ENCODE measurements at places on chromosomes 13 and 19.

DNA sequence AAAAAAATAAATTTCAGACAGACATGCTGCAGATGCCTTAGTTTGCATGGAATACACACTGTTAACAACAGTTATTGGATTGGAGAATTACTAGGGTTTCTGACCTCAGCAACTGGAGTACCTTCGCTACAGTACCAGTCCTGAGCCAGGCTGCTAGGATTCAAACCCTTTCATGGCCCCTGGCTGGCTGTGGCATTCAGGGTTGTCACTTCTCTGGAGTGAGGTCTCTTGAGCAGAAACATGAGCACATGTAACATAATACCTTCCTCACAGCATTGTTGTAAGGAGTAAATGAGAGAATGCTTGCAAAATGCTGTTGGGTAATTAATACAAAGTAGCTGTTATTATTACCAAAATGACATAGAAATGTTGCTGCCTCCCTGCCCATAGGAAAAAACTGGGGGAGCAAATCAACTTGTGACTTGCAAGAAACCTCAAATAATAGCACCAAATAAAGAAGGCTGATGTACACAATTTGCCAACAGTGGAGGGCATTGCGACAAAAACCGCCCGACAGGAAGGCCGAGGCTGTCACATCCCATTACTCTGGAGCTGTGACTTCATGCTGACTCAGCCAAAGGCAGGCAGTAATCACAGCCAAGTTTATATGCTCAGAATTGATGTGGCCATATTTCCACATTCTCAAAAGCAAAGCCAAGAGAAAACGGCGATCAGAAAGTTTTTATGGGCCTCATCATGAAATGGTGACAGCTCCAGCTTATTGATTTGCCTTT, 100.4 kb downstream of the RFC3 start:
- DNase-seq = no peak

DNA sequence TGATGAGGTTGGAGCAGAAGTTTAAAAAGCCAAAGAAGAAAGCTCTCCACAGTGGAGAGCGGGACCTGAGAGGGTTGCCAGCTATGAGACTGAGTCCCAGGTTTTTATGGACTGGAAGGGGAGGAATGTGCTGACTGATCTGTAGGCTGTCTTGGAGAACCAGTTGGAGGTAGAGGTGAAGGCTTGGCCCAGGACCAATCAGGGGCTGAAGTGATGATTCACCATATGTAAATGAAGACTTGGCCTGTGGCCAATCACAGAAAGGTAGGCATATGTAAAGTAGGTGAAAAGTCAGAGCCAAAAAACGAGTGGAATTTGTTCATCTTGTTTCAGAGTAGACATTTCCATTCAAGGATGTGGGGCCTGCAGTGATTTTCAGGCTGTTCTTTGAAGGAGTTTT, 17.5 kb upstream of the KBTBD6 start:
- no peak for DNase-seq

DNA sequence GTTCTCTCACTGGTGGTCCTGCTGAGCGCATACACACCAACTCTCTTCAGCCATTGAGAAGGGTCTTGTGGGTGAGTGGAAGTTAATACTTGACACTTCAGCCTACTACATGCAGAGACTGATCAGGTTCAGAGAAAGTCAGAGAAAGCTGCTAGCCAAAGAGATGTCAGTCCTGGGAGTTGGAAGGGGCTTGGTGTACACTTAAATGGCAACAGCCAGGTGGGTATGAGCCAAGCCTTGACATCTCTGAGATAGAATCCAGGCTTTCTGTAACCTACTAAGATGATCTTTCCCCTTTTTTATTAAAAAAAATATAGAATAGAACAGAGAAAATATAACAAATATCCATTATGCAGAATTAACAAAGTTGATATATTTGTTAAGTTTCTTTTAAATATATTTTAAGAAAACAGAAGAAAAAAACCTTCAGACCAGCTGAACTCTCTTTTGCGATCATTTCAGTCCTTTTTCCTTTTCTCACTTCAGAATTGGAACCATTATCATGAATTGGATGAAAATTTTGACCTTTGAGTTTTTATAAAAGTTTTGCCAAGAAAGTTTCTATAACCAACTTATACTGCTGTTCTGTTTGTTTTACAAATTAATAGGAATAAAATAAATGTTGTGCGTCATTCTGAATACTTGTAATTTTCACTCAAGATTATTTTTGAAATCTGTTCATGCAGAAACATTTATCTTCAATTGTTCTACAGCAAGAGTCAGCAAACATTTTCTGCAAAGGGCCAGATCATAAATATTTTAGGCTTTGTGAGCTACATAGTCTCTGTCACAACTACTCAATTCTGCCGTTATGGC, 153.0 kb downstream of the RFC3 start:
- DNase-seq = no peak

DNA sequence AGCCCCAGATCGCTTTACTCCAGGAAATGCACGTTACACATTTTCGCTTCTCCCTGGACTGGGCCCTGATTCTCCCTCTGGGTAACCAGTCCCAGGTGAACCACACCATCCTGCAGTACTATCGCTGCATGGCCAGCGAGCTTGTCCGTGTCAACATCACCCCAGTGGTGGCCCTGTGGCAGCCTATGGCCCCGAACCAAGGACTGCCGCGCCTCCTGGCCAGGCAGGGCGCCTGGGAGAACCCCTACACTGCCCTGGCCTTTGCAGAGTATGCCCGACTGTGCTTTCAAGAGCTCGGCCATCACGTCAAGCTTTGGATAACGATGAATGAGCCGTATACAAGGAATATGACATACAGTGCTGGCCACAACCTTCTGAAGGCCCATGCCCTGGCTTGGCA, 44.6 kb downstream of the KL start:
- no peak for DNase-seq

DNA sequence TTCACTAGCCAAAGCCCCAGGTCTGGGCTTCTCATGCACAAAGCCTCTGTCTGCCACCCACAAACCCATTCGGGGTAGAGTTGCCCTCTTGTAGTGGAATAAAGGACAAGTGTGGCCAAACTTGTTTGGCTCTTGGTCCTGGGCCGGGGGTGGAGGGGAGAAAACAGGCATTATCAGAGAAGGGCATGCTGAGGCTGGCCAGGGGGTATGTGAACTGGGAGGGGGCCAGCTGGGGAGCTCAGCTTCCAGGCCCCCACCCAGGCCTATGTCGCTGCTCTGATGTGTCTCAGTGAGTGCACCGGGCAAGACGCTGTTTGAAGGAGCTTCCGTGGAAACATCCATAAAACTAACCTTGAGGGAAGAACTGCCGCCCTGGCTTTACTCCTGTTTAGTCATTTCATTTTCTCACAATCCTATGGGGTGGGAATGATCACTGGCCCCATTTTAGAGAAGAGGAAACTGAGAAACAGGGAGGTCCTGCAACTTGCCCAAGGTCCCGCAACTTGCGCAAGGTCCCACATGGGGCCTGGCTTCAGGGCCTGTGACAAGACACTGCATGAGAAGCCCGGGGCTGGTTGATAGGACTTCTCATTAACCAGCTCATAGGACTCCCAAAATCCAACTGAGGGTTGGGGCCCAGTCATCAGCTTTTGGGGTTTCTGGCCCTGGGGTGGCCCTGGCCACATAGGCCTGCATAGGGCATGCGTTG, 30.8 kb downstream of the CCNE1 start:
- DNase-seq = no peak

DNA sequence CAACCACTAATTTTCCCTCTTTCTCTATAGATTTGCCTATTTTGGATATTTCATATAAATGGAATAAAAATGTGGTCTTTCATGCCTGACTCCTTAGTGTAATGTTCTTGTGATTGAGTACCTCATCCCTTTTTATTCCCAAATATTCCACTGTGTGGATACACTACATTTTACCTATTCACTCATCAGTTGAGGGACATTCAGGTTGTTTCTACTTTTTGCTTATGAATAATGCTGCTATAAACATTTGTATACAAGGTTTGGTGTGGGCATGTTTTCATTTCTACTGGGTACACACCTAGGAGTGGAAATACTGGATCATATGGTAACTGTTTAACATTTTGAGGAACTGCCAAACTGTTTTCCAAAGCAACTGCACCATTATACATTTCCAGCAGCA, 5.1 kb upstream of the WBP4 start:
- DNase-seq = no peak

- no peak for DNase-seq
Observed at GRCh38 chr19:2691951-2692350, 10.5 kb downstream of the GNG7 start.

DNA sequence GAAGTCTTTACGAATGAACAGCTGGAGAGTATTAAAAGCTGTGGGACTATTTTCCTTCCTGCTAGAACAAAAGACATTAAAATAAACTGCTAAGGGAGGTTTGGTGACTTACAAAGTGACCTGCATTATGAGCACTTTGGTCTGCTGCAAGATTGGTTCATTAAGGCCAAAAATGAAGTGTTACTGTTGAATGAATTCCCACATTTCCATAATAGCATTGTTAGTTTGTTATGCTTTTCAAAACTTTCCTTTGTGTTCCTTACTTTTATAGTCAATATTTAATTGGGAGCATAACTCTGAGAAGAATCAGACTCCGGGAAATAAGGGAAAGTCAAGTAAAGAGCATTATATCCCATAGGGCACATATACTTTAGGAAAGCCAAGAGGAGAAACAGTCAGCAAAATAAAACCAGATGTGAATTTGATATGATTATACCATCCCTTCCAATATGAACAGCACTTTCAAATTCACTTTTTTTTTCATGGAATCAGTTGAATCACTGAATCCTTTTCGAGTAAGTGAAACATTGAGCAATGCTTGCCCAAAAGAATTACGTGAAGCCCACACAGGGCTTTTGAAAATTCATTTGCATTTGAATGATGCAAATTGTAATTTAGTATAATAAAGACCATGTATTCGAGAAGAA, 112.6 kb downstream of the KCTD12 start:
- DNase-seq = no peak

- no peak for DNase-seq
Observed at GRCh38 chr13:19766591-19766990, 16.2 kb downstream of the PSPC1 start.

Measured in nephron progenitor cell (in vitro differentiated cells).